ENCODE measurements at places on chromosomes 12 and 14. TPM values are rescaled to one million over a fixed set of nuclear protein-coding genes. Genes with fewer than 3 reads are reported as not detected.

- no peaks in the 10 kb centered on the region for H3K36me3 ChIP-seq
- H3K27me3 ChIP-seq: no peaks in the 10 kb centered on the region
- no peak for DNase-seq
- no peak overlapping the region for H3K27ac ChIP-seq
- no peak overlapping the region for H3K4me3 ChIP-seq
Measured at GRCh38 chr14:37493606-37494005, 101.4 kb downstream of the FOXA1 start.

DNA sequence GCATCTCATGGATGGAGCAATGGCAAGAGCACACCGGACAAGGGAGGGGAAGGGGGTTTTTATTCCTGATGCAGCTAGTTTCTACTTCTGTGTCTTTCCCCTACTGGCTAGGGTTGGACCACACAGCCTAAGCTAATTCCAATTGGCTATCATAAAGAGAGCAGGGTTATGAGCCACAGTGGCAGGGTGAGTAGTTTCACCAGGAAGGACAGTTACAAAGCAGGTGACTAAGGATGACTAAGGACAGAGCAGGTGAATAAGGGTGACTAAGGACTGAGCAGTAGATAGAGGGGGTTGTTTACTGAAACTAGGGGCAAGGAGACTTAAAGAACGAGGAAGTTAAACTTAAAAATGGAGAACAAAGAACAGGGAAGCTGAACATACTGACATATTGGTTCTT is 321.4 kb upstream of the SEL1L start:
- no peak overlapping the region for H3K27ac ChIP-seq
- H3K4me1 ChIP-seq: no peaks in the 10 kb centered on the region
- no peaks in the 10 kb centered on the region for H3K27me3 ChIP-seq
- no peak overlapping the region for H3K4me3 ChIP-seq
- no peak for DNase-seq
- H3K36me3 ChIP-seq: no peaks in the 10 kb centered on the region

COQ5 gene
- 41.8 TPM for total RNA-seq

KCNA5 gene
- total RNA-seq: 2.6 TPM

KRT86 gene
- total RNA-seq: not detected

DNA sequence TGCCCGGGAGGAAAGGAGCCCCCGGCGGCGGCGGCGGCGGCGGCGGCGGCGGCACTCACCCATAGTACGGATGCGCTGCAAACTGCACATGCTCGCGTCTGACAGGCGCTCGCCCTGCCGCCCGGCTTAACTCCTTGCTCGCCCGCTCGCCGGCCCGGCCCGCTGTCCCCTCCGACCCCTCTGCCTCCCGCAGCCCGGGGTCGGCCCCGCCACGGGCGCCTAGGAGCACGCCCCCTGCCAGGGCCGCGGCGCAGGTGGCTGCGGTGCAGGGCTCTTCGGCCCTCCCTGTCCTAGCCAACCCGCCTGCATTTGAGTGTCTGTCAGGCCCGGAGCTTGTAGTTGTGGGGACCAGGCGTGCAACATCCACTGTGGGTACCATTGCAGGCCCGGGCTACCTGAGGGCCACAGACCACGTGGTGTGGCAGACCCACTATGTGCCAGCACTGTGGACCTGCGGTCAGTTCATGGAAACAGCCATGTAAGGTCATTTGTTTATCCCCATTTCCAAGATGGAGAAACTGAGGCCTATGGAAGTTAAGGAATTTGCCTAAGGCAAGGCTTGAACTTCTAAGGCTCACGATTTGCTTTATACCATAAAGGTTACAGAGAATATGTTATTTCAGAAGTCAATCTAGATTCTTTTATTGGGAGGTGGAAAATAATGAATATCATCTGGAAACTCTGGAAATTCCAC is 17.6 kb upstream of the PLEKHH1 start:
- DNase-seq: no peak
- peak overlapping the region; percentile 86 for H3K4me3 ChIP-seq
- H3K4me1 ChIP-seq: peaks cover 24% of the 10 kb centered on the region
- H3K27ac ChIP-seq: peak overlapping the region; percentile 50
- H3K36me3 ChIP-seq: no peaks in the 10 kb centered on the region
- H3K27me3 ChIP-seq: peaks cover 25% of the 10 kb centered on the region

- H3K27me3 ChIP-seq: no peaks in the 10 kb centered on the region
- no peaks in the 10 kb centered on the region for H3K36me3 ChIP-seq
- peaks cover 31% of the 10 kb centered on the region for H3K4me1 ChIP-seq
Measured at GRCh38 chr12:89373763-89374572, 21.7 kb upstream of the DUSP6 start.

DNA sequence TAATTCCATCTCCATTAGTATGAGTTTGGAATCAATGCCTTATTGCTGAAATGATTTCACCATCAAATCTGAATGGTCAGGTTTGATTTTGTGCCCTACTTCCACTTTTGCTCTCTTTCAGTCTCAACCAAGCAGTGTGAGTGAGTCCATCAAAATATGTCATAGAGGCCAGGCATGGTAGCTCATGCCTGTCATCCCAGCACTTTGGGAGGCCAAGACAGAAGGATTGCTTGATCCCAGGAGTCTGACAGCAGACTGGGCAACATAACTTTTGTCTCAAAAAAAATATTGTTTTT is 22.0 kb upstream of the HSP90B1 start:
- H3K4me1 ChIP-seq: peaks cover 3% of the 10 kb centered on the region
- H3K27me3 ChIP-seq: no peaks in the 10 kb centered on the region
- H3K36me3 ChIP-seq: no peaks in the 10 kb centered on the region
- no peak overlapping the region for H3K4me3 ChIP-seq
- DNase-seq: no peak
- no peak overlapping the region for H3K27ac ChIP-seq

GRCh38 chr12:52205612-52206303 is 13.9 kb upstream of the KRT80 start:
- peaks cover 23% of the 10 kb centered on the region for H3K27me3 ChIP-seq
- DNase-seq: no peak
- H3K27ac ChIP-seq: no peak overlapping the region
- no peak overlapping the region for H3K4me3 ChIP-seq

MSRB3 gene
- 125 TPM for total RNA-seq

DNA sequence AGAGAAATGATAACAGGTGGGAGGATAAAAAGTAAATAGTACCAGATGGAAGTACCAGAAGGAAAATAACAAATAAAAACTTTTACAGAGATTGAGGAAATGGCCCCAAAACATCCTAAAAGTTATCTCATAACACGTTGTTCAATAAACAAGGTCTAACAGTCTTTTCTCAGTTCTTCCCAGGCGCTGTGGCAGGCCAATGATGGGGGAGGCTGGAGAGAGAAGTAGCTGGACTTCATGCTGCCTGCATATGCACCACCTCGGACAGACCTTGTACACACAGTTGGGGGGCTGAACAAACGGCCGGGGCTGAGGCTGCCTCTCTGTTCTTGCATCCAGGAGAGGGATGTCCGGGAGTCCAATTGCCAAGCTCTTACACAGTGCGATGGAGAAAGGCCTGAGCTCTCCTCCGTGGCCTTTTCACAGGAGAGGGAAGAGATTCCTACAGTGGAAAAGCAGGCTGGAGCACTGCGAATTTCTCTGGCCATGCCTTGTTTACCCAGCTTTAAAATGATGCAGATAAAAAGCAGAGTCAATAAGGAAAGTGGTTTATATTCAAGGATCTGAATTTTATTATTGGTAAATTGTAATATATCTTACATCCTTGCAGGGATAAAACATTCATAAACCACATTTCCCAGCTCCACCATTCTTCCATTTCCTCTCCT is 109.8 kb downstream of the PHLDA1 start:
- H3K4me3 ChIP-seq: no peak overlapping the region
- no peak overlapping the region for H3K27ac ChIP-seq
- H3K36me3 ChIP-seq: no peaks in the 10 kb centered on the region
- H3K4me1 ChIP-seq: no peaks in the 10 kb centered on the region
- H3K27me3 ChIP-seq: no peaks in the 10 kb centered on the region

NUAK1 gene
- total RNA-seq: 42.1 TPM

- DNase-seq: no peak
- peak overlapping the region; percentile 83 for H3K27ac ChIP-seq
- peaks cover 37% of the 10 kb centered on the region for H3K4me1 ChIP-seq
Measured at GRCh38 chr12:121124402-121125109, 8.1 kb upstream of the P2RX7 start.

- H3K4me1 ChIP-seq: peaks cover 93% of the 10 kb centered on the region
- DNase-seq: no peak
- H3K36me3 ChIP-seq: no peaks in the 10 kb centered on the region
- H3K4me3 ChIP-seq: no peak overlapping the region
- H3K27me3 ChIP-seq: no peaks in the 10 kb centered on the region
Measured at GRCh38 chr14:54638135-54638446, 71.2 kb downstream of the SAMD4A start.

CCDC184 gene
- 1.0 TPM for total RNA-seq

DNA sequence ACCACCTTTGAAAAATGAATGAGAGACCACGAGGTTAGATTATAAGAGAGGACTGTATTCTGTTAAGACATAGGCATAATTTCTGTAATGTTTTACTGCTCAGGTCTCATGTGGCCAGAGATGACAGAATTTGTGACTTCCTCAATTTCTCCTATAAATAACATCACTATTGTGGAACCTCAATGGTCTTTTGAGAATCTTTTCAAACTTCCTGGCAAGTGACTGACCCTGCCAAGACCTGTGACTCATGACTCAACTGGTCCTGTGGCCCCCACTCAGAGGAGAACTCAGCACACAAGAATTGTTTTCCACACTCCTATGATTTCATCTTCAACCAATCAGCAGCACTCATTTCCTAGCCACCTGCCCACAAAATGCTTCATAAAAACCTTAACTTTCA is 508.2 kb upstream of the ATP2B1 start:
- DNase-seq: no peak
- no peaks in the 10 kb centered on the region for H3K27me3 ChIP-seq

DNA sequence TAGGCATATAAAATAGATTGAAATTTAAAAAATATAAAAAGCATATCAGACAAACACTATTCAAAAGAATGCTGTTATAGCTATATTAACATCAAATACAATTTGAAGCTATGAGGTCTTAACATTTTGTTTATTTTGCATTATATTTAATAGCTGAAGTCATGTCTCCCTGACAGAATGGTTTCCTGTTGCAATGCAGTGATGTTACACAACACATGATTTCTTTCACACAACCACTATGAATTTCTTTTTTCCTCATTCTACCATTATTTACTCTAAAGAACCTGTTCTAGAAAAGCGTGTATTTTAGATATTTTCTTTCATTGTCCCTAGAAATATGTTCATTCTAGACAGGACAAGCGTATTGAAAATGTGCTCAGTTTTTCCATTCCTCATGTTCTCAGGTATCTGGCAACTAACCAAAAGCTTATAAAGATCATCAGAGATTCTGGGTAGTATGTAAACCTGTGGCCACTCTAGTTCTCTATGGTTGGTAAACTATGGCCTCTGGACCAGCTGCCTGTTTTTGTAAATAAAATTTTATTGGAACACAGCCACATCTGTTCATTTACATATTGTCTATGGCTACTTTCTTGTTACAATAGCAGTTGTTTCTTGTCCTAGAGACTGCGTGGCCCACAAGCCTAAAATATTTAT is 183.8 kb downstream of the FOXA1 start:
- no peak for DNase-seq
- H3K36me3 ChIP-seq: no peaks in the 10 kb centered on the region
- H3K27me3 ChIP-seq: no peaks in the 10 kb centered on the region
- no peaks in the 10 kb centered on the region for H3K4me1 ChIP-seq

ABCC9 gene
- total RNA-seq: 81.8 TPM

GRCh38 chr12:40058721-40059190 is 47.1 kb downstream of the SLC2A13 start:
- H3K4me1 ChIP-seq: peaks cover 69% of the 10 kb centered on the region
- DNase-seq: no peak
- no peaks in the 10 kb centered on the region for H3K36me3 ChIP-seq
- H3K27me3 ChIP-seq: no peaks in the 10 kb centered on the region

CLEC14A gene
- 34.3 TPM for total RNA-seq

GRCh38 chr14:101495827-101496775 is 65.2 kb upstream of the DIO3 start:
- H3K27ac ChIP-seq: no peak overlapping the region
- DNase-seq: peak; percentile 4
- peaks cover 94% of the 10 kb centered on the region for H3K27me3 ChIP-seq
- no peak overlapping the region for H3K4me3 ChIP-seq
- H3K4me1 ChIP-seq: no peaks in the 10 kb centered on the region
- H3K36me3 ChIP-seq: no peaks in the 10 kb centered on the region

GRCh38 chr12:47837190-47838171 is 17.8 kb upstream of the HDAC7 start:
- no peaks in the 10 kb centered on the region for H3K27me3 ChIP-seq
- no peak overlapping the region for H3K27ac ChIP-seq
- peaks cover 13% of the 10 kb centered on the region for H3K4me1 ChIP-seq
- DNase-seq: peak; percentile 75

DNA sequence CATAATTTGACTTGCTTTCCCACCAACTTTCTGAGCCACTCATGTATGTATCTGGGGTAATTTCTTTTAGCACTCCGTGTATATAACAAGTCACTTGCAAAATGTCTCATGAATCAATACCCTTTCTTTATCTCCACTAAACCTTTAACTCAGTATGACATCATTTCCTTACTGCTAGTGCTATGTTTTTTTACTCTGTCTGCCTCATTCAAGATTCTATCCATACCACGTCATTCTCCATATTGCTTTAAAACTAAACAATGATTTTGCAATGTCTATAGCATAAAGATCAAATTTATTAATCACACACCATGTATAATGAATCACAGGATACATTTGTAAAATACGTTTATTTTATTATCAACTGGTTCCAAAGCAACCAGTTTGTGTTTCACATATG is 178.2 kb downstream of the PIK3C2G start:
- H3K27ac ChIP-seq: no peak overlapping the region
- no peaks in the 10 kb centered on the region for H3K36me3 ChIP-seq
- DNase-seq: no peak
- no peaks in the 10 kb centered on the region for H3K4me1 ChIP-seq

SERPINA5 gene
- 2.1 TPM for total RNA-seq

OR4E1 gene
- not detected for total RNA-seq

DNA sequence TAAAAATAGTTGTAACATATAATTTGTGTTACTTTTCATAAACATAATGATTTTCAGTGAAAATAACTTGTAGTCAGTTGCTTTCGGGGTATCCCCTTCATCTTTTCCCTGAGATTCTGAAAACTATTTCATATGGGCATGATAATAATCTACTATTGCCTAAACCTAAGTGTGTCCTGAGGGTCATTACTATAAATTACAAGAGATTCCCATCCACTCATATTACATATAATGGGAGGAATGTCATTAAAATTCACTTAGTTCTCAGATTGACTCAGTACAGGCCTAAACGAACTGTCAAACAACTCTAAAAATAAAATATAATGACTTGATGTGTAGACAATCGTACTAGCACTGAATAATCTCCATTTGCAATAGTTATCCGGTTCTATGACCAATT is 72.7 kb downstream of the PTPRR start:
- no peak overlapping the region for H3K4me3 ChIP-seq
- peaks cover 6% of the 10 kb centered on the region for H3K4me1 ChIP-seq
- H3K27ac ChIP-seq: no peak overlapping the region
- no peak for DNase-seq
- no peaks in the 10 kb centered on the region for H3K27me3 ChIP-seq
- no peaks in the 10 kb centered on the region for H3K36me3 ChIP-seq

Measured in left ventricle myocardium inferior (tissue), 1 donor.